ENCODE measurements at places on chromosomes 12 and 14.

GRCh38 chr12:21502164-21502496, 541 bp downstream of the GOLT1B start:
- DNase-seq = peak; percentile 32

GRCh38 chr12:109811624-109811995, 21.6 kb downstream of the TRPV4 start:
- no peak for DNase-seq

DNA sequence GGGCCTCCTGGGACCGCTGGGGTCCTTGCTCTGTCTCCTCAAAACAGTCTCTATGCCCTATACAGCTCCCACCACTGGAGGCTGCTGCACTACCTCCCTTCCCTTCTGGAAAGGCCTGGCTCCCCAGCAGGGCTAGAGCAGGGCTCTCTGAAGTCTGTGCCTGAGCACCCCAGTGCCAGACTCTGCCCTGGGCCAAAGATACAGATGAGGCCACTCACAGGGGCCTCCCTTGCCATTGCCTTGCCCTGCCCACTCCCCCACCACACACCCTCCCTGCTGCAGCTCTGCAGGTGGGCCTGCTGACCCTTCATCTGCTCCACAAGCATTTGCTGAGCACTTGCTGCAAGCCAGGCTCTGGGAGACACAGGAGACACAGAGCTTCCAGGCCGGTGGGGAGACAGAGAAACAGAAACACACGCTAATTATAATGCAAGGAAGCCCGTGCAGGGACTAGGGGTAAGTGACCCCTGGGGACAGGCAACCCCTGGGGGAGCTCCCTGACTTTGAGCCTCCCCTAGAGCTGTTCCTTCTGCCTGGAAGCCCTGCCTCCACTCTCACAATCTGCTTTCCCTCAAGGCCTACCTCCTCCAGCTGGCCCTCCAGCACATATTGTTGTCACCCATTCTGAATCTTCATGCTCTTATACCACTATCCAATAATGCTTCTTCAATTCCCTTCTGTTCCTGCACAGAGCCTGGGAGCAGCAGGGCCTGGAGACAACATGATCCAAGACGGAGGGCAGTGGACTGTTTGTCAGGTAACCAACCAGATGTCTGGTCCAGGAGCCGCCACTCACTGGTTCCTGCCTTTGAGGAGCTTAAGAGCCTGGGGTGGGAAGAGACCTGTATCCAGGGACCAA, 32.6 kb upstream of the PNMA1 start:
- no peak for DNase-seq

DNA sequence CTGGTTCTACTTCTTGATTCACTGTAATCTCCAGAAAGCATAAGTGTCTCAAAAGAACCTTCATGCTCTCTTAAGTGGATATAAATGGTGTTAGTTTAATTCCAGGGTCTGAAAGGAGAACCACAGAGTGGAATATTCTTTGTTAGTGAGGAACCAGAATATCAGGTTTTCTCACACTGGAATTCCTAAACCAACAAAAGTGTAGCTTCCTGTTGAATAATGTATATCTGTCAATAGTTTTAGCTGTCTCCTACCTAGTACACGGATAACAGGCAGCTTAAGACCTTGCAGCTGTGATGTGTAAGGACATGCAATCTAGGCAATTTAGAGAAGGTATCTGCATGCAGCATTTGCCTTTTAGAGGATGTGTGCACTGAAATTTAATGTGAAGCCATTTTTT, 24.0 kb downstream of the LRIG3 start:
- DNase-seq = no peak

GRCh38 chr12:114013575-114014345, 47.6 kb upstream of the RBM19 start:
- no peak for DNase-seq

DNA sequence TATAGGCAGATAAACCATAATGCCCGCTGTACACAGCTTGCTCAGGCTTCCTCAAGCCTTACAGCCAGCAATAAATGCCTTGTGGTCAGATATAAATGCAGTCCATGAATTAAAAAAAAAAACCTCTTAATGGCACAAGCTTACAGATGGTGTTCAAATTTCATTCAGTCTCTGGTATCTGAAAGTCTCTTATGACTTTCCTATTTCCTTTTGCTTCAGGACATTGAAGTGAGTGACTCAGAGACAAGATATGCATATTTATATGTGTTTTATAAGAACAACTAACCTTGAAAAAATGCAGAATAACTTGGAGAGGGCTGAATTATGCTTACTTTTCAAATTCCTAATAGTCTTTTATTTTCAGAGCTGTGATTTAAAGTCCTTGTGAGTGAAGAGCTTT, 426.9 kb upstream of the MIS18BP1 start:
- no peak for DNase-seq

- DNase-seq = no peak
These were observed 47.5 kb downstream of the EGLN3 start for GRCh38 chr14:33903369-33903768.

DNA sequence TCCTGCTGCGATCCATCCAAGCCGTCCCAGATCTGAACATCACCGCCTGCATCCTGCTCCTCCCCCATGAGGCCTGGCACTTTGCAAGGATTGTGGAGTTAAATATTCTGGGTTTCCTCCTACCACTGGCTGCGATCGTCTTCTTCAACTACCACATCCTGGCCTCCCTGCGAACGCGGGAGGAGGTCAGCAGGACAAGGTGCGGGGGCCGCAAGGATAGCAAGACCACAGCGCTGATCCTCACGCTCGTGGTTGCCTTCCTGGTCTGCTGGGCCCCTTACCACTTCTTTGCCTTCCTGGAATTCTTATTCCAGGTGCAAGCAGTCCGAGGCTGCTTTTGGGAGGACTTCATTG, 8.2 kb downstream of the BDKRB1 start:
- DNase-seq = no peak

DNA sequence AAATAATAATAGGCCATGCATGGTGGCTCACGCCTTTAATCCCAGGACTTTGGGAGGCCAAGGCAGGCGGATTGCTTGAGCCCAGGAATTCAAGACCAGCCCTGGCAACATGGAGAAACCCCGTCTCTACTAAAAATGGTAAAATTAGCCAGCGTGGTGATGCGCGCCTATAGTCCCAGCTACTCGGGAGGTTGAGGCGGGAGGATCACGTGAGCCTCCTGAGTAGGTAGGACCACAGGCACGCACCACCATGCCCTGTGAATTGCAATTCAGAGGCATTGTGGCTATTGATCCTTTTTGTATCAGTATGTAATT, 2.3 kb downstream of the ARHGDIB start:
- DNase-seq = no peak

DNA sequence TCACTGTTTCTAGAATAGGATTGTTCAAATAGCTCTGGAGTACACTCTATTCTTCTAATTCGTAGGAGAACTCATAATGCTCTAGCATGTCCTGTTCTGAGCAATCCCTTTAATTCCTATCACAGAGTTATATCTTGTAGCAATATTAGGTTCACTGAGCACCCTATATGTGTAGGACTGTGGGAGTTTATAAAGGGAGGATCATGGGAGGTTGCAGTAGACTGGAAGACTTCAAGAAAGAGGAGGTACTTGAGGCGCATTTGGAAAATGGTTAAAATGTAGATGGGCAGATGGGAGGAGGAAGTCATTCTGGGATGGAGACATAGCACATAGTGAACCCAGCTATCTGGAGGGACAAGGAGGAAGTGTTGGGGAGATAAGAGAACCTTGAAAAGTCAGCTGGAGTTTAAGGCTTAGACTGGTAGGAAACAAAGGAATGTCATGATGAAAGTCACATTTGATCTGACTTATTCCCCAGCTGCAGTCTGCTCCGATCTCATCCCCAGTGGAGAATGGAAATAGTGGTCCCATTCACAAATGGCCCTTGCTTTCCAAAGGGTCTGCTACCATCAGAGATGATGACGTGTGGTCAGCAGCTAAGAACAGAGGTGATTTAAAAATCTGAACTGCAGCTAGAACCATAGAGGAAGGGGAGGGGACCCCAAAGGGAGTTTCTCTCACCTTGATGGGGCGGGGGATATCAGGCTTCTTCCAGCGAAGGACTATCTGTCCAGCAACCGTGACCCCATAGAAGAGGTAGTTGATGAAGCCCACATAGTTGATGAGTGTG, 10.1 kb upstream of the CEBPE start:
- DNase-seq = no peak

GRCh38 chr14:73787486-73788316, 63.9 kb upstream of the PTGR2 start:
- DNase-seq = no peak

GRCh38 chr12:45726603-45727300, 2.8 kb upstream of the ARID2 start:
- DNase-seq = no peak

- DNase-seq = no peak
These were observed 585.6 kb upstream of the MIS18BP1 start for GRCh38 chr14:45838597-45838996.

DNA sequence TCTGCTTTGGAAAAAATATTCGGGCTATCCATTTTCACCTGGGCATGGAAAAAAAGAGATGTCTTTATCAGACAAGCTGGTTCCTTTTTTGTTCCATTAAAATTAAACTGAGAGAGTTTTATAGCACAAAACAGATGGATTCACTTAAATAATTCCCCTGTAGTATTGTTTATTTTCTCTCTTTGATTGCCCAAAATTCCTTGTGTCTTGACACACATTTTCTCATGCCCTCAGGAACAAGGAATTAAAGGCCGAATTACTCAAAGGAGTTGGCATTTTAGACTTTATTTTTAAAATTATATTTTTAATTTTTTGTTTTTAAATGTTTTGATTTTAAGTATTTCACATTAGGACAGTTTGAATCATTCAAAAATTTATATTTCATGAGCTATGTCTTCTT, 69.6 kb upstream of the SLCO1C1 start:
- DNase-seq = no peak

GRCh38 chr14:48378541-48378940, 703.1 kb upstream of the MDGA2 start:
- no peak for DNase-seq

DNA sequence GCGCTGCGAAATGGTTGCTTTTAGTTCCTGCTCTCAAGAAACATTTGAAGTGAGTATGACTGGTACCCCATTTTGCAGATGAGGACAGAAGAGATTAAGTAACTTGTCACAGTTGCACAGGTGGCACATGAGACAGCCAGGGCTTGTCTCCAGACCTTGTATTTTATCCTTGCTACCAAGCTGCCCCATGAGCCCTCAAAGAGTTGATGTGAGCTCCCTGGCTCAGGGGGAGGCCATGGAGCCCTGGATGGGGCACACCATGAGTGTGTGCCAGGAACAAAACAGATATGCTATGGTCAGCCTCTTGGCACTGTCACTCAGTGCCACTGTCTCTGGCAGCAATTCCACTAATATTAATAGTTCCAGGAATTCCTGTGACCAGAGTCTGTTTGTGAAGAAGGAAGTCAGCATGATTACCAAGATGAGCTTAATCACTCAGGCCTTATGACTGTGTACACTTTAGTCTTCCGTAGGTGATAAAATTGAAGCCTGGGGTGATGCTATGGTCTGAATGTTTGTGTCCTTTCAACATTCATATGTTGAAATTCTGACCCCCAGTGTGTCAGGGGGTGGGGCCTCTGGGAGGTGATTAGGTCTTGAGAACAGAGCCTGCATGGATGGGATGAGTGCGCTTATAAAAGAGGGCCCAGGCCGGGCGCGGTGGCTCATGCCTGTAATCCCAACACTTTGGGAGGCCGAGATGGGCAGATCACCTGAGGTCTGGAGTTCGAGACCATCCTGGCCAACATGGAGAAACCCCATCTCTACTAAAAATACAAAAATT, 806.8 kb downstream of the AACS start:
- DNase-seq = no peak

DNA sequence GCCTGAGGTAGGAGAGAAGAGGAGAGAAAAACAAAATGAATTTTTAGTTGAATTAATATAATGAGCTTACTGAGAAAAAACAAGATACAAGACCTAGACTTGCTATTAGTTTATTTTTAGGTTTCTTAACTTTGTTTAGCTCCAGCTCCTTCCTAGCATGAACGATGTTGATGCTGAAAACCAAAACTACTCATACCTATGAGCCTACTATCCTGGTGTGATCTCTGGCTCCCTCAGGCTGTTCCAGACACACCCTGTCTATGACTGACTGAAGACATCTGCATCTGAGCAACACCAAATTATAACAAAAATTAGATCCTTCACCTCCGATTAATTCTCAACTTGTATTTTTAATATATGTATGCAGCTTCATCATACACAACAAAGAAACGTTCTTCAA, 190.4 kb downstream of the SLC5A8 start:
- DNase-seq = no peak
